ENCODE measurements at places on chromosomes 4 and X.
A peak's percentile ranks its signal among the peaks of the same experiment; 100 is the strongest.

- no peak for DNase-seq
These were observed 371.3 kb upstream of the INTU start for GRCh38 chr4:127261476-127261875.

DNA sequence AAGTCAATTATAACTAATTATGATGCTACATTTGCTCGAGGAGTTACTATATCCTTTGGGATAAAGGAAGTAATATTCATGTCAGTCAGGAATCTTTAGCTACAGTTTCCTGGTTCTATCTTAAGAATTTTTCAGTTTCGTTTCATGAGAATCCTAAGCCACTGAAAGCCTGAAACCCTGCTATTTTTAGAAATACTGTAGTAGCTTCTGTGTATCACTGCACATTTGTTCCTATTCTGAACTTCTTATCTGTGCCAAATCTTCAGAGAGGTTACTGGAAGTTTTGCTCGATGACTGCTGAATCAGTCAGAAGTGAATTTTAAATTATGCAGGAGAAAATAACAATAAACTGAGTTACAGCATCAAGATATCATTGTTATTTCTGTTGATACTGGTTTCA lies 249.2 kb downstream of the TENM3 start:
- DNase-seq = peak; percentile 39

DNA sequence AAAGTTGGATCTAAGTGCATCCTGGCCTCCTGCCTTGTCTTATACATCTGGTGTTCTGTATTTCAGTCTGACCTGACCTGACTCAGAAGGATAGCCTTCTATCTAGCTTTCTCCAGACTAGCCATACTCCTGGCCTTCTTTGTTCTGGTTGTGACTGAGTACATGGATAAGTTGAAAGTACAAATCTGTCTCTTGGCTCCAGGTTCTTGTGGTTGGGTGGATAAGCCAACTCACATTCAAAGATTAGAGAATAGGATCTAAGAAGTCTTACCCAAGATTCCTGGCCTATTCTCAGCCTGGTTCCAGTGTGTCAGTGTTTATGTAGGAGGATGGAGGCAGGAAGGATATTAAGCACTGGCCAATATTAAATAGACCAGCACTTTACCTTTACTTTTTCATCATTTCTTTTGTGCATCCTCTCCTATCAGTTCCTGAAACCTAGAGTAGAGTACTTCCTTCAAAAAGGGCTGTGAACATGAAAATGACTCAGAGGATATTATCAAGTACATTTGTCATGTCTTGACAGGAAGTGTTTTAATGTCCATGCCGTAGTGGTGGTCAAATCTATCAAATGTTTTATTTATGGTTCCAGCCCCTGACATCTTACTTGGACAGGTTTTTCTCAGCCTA lies 123.5 kb downstream of the IL15 start:
- DNase-seq = no peak

DNA sequence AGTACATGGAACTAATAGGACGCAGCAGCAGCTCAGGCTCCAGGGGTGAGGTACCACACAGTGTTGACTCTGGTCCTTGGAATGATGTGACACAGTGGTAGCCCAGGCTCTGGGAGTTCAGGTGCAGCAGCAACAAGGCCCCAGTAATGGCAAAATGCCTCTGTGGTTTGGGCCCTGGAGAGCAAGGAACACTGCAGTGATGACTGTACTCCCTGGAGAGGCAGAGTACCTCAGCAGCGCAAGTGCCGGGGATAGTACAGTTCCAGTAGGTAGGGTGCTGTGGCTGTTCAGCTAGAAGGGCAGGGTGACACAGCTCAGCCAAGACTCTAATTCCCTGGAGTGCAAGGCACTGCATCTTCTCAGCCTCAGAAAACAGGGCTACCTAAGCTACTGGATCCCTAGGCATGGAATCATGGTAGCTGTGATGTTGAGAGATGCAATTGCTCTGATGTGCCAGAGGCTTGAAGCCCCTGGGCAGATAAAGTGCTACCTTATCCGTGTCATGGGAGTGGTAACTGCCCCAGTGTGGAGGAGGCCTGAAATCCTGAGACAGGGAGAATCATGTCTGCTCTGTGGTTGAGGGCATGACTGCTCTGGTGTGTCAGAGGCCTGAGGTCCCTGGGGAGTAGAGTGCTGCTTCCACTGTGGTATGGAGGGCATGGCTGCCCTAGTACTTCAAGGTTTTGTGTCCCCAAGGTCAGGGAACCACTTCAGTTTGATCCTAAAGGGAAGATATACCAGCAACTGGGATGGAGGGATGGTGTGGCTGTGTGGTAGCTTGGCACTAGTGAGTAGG lies 55.2 kb downstream of the AREG start:
- DNase-seq = no peak

- no peak for DNase-seq
These were observed 32.2 kb downstream of the PDLIM5 start for GRCh38 chr4:94483895-94484294.

GRCh38 chr4:74415602-74416300 lies 29.2 kb upstream of the AREG start:
- no peak for DNase-seq

DNA sequence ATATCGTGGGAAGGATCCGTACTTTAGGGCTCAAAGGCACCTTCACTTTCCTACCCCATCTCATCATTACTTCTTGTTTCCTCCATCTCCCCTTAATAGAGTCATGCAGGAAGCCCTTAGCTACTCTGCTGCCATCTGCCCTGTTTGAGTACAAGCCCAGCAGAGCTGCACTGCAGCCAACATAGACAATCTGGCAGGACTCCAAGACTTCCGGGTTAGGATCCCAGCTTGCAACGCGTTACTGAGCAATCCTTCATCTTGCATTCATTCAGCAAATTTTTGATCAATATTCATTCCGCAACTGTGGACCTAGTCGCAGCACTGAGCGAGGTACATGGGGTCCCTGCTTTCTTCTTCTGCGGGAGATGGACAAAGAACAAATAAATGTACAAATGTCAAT lies 344.9 kb downstream of the BCOR start:
- no peak for DNase-seq

GRCh38 chr4:19130866-19131265 lies 1109.3 kb upstream of the LCORL start:
- peak; percentile 2 for DNase-seq

DNA sequence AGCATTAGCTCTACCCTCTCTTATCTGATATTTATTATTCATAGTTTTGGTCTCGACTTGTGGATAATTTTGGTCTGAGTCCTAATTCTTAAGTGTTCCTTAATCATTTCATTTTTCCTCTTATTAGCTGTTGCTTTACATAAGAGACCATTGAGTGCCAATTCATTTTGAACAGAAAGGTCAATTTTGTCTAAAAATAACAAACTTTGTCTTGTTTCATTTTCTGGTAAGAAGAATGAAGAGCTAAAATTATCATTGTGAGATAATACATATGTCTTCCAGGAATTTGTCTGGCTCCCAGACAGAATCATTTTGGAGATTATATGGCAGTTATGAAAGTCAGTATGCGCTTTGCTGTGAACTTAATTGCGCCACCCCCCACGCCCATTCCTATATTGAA lies 1471.8 kb downstream of the PCDH7 start:
- DNase-seq = no peak

GRCh38 chr4:4368809-4369580 lies 17.9 kb upstream of the NSG1 start:
- DNase-seq = no peak

DNA sequence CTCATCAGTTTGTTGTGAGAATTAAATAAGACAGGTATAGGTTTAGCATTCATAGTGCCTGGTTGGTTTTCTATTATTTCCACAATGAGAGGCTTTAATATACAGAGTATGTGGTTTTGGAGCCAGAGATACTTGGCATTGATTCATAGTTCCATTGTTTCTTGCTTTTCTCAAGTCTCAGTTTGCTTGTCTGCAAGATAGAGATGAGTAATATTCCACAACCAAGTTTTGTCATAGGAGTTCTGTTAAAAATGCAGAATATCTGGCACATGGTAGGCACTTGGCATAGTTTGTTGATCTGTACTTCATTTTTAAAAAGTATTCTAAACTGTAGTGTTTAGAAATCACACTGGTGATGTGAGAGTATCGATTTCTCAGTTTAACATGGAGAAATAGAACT lies 37.5 kb upstream of the EDA2R start:
- peak; percentile 25 for DNase-seq
